ENCODE measurements at places on chromosomes 5 and 9.

DNA sequence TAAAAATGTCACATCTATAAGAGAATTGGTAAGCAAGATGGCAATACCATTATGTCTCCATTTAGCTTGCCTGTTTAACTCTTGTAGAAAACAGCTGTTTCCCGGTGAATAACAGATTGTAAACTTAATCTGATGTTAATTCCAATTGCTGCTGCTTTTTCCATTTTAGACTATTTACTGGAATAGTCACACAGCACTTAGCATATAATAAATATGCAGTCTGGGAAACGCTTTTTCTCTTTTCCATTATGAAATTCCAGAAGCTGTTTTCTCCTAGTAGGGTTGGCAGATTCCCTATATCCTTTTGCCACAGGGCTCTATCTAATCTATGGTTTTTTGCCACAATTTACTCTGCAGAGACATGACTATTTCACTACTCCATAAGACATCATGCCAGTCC, 148.0 kb downstream of the CEMIP2 start:
- no peak for DNase-seq

- no peak for DNase-seq
These were observed 67.0 kb downstream of the GABBR2 start for GRCh38 chr9:98641695-98642094.

GRCh38 chr5:149274939-149275338, 3.3 kb downstream of the AFAP1L1 start:
- no peak for DNase-seq

- no peak for DNase-seq
These were observed 4.4 kb upstream of the MAN1B1 start for GRCh38 chr9:137082222-137082924.

DNA sequence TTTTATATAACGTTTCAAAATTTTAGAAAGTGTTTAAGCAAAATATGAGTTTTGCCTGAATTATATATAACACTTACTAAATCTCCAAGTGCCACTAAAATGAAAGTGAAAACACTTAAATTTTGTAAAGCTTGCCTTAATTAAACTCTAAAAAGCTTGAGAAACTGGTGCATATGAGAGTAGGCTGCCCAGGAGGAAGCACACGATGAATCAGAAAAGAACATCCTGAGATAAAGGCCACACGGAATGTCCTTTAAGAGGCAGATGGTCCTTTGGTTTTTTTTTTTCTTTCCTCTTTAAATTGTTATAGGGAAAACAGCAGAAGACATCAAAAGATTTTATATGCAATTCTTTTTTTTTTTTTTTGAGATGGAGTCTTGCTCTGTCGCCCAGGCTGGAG, 60.3 kb downstream of the HABP4 start:
- DNase-seq = no peak

DNA sequence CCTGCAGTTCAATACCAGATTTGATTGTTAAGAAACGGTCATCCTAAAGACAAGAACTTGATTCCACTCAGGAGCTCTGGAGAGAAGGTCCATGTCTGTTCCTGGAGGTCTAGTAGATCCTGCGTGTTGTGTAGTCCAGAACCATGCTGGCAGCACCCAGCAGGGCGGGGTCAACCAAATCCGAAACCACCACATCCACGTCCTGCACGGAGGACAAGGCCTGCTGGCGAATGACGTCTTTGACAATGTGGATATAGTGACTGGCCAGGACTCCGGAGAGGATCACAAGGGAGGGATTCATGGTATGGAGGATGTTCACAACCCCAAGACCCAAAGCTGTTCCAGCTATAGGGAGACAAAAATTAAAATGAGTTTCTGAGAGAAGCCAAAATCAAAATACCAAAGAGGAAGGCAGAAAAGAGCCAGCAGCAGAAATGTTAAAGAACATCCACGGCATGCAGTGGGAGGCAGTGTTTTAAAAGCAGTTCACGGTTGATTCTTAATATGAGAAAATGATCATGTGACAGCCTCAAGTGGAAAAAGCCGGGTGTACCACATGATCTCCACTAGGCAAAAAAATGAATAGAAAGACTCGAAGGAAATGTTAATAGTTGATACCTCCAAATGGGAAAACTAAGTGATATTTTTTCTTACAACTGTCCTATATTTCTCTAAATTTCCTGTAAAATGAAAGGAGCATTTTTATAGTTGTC, 26.7 kb downstream of the CLTA start:
- DNase-seq = peak; percentile 16

DNA sequence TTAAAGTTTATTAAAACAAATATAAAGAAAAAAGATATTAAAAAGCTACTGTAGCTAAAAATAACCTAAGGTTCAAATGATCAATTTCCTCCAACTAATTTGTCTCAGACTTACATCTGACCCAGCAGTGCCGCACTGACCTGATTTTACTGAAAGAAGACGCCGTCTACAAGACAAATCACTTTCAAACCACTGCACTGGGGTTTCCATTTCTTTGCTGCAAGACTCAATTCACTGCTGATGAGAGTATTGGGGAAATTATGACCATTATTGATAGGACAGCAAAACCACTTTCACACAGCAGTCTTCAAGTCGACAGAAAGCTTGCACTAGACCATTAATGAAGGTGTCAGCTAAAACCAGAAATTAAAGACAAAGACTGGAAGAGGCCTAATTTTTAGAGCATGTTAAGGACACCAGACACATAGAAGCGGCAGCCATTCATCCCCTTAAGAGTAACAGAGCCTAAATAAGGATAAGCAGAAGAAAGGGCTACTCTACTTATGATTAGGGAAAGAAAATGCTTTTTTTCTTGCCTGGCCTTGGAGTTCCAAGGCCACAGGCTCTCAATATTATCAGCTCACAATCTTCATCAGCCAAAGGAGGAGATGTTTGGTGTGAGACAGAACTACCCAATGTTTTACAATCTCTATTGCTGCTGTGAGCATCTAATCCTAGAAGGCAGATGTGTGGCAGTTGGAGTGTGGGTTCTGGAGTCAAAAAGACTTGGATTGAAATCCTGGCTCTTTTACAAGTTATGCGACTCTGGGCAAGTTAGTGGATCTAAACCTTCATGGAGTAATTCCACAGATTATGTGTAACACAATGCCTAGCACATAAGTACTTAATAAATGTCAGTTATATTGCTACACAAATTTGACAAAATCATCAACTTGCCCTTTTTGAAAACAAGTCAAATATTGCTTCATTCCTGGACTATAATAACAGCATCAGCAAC, 190.7 kb downstream of the MAPKAP1 start:
- no peak for DNase-seq

DNA sequence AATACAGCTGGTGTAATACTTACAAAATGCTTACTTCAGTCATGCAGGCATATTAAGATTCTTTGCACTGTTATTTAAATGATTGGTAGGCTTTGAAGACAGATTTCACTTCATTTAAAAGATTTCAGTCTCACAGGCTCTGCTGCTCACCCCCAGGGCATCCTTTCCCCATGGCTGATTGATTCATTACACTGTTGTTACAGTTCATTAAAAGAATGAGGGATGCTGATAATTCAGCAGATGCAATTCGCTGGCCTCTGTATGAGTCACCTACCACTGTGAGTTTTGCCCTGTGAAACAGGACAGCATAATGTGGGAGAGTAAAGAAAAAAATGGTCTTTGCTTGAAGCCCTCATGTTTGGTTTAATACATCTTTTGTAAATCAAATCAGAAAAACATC, 246.9 kb downstream of the CYLC2 start:
- DNase-seq = peak; percentile 1

DNA sequence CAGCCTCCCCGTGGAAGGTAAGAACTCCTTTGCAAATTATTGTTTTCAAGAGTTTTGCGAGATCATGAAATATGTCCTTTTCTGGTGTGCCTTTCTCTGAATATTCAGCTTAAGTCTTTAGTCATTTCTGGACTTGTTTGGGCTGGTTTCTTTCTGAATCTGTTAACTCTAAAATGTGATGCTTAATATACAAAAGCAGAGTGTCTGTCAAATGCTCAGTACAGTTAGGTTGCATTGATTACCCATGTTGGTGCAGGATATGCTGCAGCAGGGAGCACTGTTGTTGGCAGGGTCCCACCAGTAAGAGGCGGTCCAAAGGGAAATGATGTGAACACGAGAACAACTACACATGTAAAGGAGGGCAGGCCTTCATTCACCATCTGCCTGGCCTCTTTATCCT, 47.7 kb downstream of the SPTAN1 start:
- DNase-seq = no peak

DNA sequence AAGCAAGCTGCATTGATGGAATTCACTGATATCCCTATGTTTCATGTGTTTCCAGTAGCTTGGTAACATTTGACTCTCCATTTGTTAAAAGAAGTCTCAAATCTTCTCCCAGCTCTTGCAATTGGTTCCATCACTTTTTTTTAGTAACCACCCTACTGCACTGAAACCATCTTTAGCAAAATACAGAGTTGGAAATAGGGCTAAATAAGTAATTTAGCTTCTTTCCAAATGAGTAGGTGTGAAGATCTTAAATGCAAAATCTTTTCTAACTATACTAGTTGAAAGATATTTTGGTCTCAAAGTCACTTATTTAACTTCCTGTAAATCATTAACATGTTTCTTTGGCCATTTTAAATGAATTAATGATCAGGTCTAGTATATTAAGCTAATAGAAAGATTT, 138.1 kb downstream of the DIRAS2 start:
- DNase-seq = no peak

- no peak for DNase-seq
These were observed 29.0 kb upstream of the CCNJL start for GRCh38 chr5:160341309-160341870.

GRCh38 chr5:153767221-153768188, 271.2 kb downstream of the FAM114A2 start:
- DNase-seq = no peak

GRCh38 chr9:88678431-88678830, 143.5 kb downstream of the NXNL2 start:
- no peak for DNase-seq

DNA sequence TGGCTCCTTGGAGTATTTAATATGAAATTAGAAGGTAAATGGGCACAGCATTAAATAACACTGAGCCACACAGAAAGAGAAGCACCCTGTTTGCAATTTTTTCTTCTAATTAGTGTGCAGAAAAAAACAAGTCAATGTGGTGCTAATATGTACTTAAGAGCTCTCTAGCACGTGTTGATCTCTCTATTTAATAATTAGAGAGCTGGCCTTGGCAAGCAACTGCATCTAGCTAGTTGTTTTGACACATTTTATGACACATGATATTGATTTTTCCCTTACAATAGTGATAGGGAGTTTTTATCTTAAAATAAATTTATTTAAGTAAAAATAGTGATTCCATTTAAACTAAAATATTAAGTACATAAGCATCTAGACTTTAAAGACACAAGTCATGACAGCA, 54.5 kb upstream of the NUDT12 start:
- DNase-seq = no peak

DNA sequence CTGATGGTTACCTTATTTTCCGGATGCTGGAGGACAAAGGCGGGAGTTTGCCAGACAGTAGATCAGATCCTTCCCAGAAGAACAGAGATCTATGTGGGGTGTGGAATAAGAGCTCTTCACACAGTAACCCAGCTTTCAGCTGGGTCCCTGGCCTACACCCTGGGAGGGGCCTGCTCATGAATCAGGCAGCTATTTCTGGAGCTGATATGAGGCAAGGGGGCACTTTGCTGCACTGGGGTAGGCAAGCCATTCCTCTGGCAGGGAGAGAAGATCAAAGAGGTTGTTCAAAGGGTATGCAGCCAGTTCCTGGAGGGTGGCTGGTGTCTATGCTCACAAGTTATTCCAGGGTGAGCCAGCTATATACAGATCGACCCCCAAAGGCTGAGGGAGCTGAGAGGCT, 48.6 kb downstream of the CYSTM1 start:
- DNase-seq = no peak

GRCh38 chr9:94900222-94901018, 173.9 kb downstream of the AOPEP start:
- no peak for DNase-seq

DNA sequence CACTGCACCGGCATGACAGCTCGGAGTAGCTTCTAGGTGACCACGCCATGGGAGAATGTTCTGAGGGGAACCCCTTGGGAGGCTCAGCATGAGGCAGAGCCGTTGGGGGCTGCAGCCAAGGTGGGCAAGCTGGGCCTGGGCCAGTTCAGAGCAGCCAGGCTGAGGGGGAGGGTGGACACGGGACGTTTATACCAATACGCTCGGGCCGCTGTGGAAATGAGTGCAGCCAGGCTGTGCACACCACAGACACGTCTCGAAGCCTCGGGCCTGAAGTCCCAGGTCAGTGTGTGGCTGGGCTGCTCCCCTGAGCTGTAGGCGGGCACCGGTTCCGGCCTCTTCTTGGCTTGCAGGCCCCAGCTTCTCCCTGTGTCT, 28.9 kb upstream of the SLC12A7 start:
- no peak for DNase-seq

- DNase-seq = no peak
These were observed 852 bp downstream of the ARHGEF37 start for GRCh38 chr5:149581931-149582768.

DNA sequence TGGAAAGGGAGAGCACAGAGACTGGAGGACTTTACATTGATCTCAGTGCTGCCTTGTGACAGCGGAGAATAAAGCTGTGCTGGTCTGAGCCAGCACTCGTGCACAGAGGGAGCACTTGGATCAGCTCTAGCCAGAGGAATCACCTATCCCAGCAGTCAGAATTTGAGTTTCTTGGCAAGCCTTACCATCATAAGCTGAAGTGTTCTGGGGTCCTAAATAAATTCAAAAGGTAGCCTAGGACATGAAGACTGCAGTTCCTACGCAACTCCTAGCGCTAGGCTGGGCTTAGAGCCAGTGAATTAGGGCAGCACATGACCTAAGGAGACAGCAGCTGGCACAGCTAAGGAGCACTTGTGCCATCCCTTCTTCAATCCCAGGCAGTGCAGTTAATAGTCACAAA, 119.5 kb downstream of the HMHB1 start:
- peak; percentile 59 for DNase-seq

DNA sequence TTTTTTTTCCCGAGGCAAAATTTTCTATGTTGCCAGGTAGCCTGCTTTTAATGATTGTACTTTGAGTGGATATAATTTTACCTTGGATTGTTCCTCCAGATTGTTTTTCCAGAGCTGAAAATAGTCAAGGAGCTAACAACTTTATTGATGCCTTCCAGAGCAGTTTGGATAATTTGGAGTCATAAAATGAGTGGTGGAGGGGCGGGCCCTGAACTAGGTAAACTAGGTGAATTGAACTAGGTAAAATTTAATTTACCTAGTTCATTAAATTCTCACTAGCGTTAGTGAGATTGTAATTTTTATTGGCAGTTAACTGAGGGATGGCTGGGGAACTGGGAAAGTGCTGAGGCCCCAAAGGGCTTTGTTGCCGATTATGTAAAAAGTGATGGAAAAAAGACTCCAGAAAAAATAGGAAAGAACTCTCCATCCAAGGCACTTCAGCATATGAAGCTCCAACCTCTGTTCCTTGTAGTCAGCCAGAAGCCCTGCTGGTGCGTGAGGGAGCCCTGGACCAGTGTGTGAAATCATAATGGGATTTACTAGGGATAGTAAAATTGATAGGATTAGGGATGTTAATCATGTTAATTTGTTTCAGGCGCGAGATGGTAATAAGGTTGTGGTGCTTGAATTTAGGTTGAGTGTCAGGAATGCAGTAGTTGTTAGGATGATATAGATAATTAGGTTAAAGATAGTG, 1.7 kb downstream of the DNAJC25 start:
- DNase-seq = no peak

Measured in DMS79 treated with DMSO at 0.1 percent for 48 hours (cell line).